A549 treated with DMSO at 1 μM for 4 hours (cell line): ENCODE measurements at places on chromosomes 12 and 14. TPM values are rescaled to one million over a fixed set of nuclear protein-coding genes. Genes with fewer than 3 reads are reported as not detected.

MARK3 gene
- 60.1 to 64.8 TPM (median 62.4 TPM) in 5 replicates for total RNA-seq

LRRC10 gene
- total RNA-seq = not detected in 5 replicates

CLEC14A gene
- total RNA-seq = not detected in 5 replicates

ADAM21 gene
- 0.06 TPM in 2 of 5 replicates, not detected in the others for total RNA-seq

SEL1L gene
- total RNA-seq = 19.7 to 34.2 TPM (median 28.2 TPM) in 5 replicates

MYRFL gene
- 0.02 to 0.05 TPM (median 0.02 TPM) in 3 of 5 replicates, not detected in the others for total RNA-seq

BTBD6 gene
- total RNA-seq = 30.6 to 43.7 TPM (median 39.1 TPM) in 5 replicates

TRPV4 gene
- total RNA-seq = 0.03 to 0.08 TPM (median 0.06 TPM) in 3 of 5 replicates, not detected in the others

LIN52 gene
- total RNA-seq = 4.7 to 7.1 TPM (median 5.4 TPM) in 5 replicates

ANO2 gene
- 0.11 TPM in 1 of 5 replicates, not detected in the others for total RNA-seq

PKP2 gene
- total RNA-seq = 2.2 to 2.9 TPM (median 2.2 TPM) in 5 replicates

ABHD4 gene
- total RNA-seq = 53.9 to 57.4 TPM (median 56.0 TPM) in 5 replicates

ANP32D gene
- not detected in 5 replicates for total RNA-seq

SPX gene
- total RNA-seq = 1.5 to 3.4 TPM (median 2.3 TPM) in 5 replicates

NPFF gene
- 0.17 TPM in 1 of 5 replicates, not detected in the others for total RNA-seq

CLEC2D gene
- total RNA-seq = 0.37 to 0.81 TPM (median 0.63 TPM) in 5 replicates

CLSTN3 gene
- total RNA-seq = 11.3 to 15.3 TPM (median 13.4 TPM) in 5 replicates

DDX54 gene
- 49.9 to 93.4 TPM (median 78.9 TPM) in 5 replicates for total RNA-seq

C12orf50 gene
- total RNA-seq = 0.07 to 0.10 TPM (median 0.08 TPM) in 4 of 5 replicates, not detected in the other

E2F7 gene
- 7.0 to 11.0 TPM (median 9.0 TPM) in 5 replicates for total RNA-seq

PTGER2 gene
- total RNA-seq = 1.2 to 2.1 TPM (median 1.7 TPM) in 5 replicates

KRT82 gene
- total RNA-seq = not detected in 5 replicates

NXPH4 gene
- 4.6 to 6.2 TPM (median 5.0 TPM) in 5 replicates for total RNA-seq

PLA2G1B gene
- total RNA-seq = not detected in 5 replicates

CKB gene
- 74.0 to 101 TPM (median 85.8 TPM) in 5 replicates for total RNA-seq

HSP90AA1 gene
- 937 to 1,024 TPM (median 999 TPM) in 5 replicates for total RNA-seq

OR11H7 gene
- total RNA-seq = not detected in 5 replicates

SOAT2 gene
- total RNA-seq = 0.10 to 0.26 TPM (median 0.19 TPM) in 5 replicates

P3H3 gene
- 24.8 to 31.7 TPM (median 26.6 TPM) in 5 replicates for total RNA-seq

LYZ gene
- 0.26 to 1.7 TPM in 2 of 5 replicates, not detected in the others for total RNA-seq

GALNT8 gene
- total RNA-seq = not detected in 5 replicates

OAS3 gene
- total RNA-seq = 26.1 to 34.6 TPM (median 29.7 TPM) in 5 replicates

HPD gene
- 1.2 to 1.5 TPM (median 1.4 TPM) in 5 replicates for total RNA-seq

TOGARAM1 gene
- total RNA-seq = 7.1 to 10.8 TPM (median 8.2 TPM) in 5 replicates

TFCP2 gene
- total RNA-seq = 16.3 to 23.6 TPM (median 21.9 TPM) in 5 replicates

KRT73 gene
- not detected in 5 replicates for total RNA-seq

SELPLG gene
- 0.94 to 1.3 TPM (median 1.0 TPM) in 5 replicates for total RNA-seq

SLC4A8 gene
- 1.0 to 2.6 TPM (median 1.6 TPM) in 5 replicates for total RNA-seq

RARG gene
- 24.4 to 34.3 TPM (median 29.3 TPM) in 5 replicates for total RNA-seq

SERPINA10 gene
- 0.06 TPM in 1 of 5 replicates, not detected in the others for total RNA-seq

GLIPR1 gene
- 26.5 to 37.0 TPM (median 32.3 TPM) in 5 replicates for total RNA-seq

CFAP54 gene
- 0.92 to 1.5 TPM (median 1.2 TPM) in 5 replicates for total RNA-seq

RAD9B gene
- total RNA-seq = 0.08 to 0.46 TPM (median 0.20 TPM) in 5 replicates

IFI27L2 gene
- total RNA-seq = 47.7 to 59.3 TPM (median 48.4 TPM) in 5 replicates

FBLN5 gene
- 2.0 to 2.7 TPM (median 2.4 TPM) in 5 replicates for total RNA-seq

SYNDIG1L gene
- total RNA-seq = not detected in 5 replicates
